ENCODE measurements at places on chromosomes 12 and 14.

DNA sequence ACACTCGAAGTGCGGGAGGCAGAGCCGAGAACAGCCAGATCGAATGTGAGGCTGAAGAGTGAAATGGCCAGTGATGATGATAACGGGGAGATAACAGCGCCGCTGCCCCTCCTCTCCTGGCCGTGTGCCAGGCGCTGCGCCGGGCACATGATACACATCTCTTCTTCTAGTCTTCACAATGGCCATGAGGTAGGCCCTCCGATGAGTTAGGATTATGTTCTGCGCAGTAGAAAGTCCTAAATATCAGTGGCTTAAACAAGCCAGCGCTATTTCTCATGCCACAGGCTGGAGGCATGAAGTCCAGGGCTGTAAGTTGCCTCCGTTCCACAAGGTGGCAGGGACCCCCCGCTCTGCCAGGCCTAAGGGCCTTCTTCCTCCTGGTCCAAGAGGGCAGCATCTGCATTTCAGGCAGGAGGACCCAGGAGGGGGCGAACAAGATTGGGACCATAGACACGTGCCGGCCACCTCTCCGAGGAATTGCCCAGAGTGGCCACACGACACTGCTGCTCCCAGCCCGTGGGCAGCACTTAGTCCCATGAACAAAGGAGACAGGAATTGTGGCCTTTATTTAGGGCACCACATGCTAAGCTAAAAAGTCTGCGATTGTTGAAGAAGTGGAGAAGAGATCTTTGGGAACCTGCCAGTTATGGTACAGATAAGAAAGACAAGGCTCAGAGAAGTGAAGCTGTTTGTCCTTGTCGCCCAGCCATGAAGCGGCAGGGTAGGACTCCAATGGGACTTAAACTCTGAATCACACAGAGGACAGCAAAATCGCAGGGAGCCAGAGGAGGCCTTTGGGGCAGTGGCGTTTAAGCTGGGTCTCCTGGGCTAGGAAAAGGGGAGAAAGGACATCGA lies 10.9 kb upstream of the HVCN1 start:
- DNase-seq: no peak

DNA sequence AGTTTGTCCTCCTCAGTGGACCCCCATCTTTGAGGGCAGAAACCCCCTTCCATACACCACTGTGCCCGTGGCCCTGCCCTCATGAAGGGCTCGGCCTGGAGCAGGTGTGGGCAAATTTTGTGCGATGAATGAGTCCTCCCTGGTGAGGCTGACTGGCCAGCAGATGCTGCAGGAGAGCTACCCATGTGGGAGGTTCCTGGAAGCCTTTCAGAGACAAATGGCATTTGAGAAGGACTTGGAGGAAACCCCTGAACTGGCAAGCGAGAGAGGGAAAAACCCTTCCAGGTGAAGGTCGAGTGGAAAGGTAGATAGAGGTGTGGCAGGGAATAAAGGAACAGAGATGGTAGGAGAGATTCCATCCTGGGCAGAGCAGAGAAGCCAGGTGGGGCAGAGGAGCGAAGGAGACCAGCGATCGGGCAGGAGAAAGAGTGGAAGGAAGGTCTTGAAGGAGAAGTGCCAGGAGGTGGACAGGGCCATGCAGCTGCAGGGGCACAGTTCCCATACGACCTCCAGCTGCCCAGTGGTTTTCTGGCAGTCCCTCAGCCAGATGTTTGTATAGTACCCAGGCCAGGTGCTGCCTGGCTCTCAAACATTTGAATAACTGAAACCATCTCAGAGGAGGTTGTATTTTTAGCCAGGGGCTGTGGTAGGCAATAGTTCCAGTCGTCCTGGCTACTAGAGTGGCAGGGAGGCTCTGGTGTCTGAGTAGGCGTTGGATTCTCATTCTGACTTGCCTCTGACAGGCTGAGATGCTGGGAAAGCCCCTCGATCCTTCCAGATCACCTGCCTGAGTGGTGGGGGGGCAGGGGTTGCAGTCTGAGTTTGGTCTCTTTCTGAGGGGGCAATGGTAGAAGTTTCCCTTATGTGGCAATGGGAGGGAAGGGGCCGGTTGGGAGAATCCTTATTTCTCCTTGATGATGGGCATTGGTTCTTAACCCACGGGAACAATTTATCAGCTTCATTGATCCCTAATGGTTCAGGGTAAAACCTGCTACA lies 40.1 kb downstream of the FBXL14 start:
- DNase-seq: no peak

DNA sequence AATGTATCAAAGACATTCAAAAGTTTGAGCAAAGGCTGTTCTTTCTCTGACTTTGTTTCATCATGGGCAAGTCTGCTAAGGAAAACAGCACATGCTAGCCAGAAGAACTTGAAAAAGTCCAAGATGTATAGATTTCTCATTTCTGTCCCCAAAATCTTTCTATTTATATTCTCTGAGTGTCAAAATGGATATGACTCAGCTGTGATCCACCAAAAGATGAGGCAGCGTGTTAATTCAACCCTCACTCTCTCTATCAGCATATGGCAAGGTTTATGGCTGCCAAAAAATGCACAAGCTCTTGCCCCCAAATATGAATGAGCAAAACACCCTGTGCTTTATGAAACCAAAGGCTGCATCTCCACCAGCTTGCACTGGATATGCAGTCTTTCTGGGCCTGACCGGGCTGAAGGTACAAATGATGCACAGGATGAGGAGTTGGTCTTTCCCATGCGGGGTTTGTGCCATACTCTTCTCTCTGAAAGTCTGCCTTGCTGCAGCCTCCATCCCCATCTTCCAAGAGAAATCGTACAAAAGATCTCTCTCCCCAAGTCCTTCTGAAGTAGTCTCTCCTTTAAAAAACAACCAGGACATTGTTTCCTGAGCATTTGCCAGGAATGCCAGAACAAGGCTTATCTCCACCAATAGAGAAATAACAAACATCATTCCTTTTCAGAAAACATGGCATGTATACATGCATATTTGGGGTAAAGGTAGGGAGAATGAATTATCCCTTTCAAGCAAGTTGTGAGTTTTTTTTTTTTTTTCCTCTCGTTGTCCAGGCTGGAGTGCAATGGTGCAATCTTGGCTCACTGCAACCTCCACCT lies 203.4 kb downstream of the TMX1 start:
- DNase-seq: no peak

GRCh38 chr14:69231486-69231885 lies 28.5 kb upstream of the GALNT16 start:
- no peak for DNase-seq

DNA sequence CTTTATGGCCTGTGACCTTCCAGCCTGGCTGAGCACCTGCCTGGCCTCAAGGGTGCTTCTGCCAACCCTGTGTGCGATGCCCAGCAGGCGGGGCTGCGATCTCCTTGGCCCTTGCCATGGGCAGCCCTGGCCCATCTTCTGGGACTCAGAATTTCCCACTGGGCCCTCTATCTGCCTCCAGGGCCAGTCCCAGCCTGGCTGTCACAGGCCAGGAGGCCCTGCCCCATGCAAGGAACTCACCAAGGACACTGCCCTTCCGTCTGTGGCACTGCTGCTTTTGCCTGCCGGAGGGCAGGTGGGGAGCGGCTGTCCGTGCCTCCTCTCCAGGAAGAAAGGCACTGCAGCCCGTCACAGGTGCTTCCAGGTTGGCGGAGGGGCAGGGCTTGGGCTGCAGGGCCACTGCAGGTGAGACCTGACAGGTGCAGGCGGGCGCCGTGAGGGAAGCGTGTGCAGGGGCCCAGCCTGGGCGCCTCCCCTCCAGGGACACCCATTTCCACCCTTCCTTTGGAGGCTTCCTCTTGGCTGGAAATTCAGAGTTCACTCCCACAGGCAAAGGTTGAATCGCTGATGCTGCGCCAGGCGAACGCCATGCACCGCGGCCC lies 177.8 kb downstream of the KIF26A start:
- DNase-seq: no peak

DNA sequence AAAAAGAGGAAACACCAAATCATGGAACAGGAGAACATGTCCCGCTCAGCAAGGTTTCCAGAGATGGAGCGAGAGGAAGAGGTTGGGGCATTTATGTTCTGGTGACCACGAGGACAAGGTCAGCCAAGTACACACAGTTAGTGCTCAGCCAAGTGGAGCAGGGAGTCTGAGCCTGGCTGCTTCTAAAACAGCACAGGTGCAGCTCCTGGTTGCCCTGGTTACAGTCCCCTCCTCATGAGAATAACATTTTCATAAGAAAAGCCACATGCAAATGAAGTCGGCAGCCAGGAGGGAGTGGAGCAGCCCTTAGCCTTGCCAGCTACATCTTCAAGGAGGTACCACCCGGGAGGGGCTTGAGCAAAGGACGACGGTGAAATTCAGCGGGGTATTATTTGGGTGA lies 81.8 kb downstream of the NOS1 start:
- DNase-seq: no peak

DNA sequence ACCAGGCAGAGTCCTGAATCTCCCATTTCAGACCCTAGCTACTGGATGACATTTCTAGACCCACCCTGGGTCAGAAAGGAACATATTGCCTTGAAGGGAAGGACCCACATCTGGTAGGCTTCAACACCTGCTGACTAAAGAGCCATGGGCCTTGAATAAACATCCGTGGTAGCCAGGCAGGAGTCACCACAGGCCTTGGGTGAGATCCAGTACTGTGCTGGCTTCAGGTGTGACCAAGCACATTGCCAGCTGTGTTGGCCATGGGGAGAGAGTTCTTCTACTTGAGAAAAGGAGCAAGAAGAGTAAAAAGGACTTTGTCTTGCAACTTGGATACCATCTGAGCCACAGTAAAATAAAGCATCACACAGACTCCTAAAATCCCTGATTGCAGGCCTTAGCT lies 332.6 kb downstream of the SLC16A7 start:
- no peak for DNase-seq

GRCh38 chr12:132121283-132121682 lies 22.8 kb downstream of the DDX51 start:
- DNase-seq: no peak

- no peak for DNase-seq
Measured at GRCh38 chr14:65993996-65994395, 492.2 kb upstream of the CCDC196 start.

DNA sequence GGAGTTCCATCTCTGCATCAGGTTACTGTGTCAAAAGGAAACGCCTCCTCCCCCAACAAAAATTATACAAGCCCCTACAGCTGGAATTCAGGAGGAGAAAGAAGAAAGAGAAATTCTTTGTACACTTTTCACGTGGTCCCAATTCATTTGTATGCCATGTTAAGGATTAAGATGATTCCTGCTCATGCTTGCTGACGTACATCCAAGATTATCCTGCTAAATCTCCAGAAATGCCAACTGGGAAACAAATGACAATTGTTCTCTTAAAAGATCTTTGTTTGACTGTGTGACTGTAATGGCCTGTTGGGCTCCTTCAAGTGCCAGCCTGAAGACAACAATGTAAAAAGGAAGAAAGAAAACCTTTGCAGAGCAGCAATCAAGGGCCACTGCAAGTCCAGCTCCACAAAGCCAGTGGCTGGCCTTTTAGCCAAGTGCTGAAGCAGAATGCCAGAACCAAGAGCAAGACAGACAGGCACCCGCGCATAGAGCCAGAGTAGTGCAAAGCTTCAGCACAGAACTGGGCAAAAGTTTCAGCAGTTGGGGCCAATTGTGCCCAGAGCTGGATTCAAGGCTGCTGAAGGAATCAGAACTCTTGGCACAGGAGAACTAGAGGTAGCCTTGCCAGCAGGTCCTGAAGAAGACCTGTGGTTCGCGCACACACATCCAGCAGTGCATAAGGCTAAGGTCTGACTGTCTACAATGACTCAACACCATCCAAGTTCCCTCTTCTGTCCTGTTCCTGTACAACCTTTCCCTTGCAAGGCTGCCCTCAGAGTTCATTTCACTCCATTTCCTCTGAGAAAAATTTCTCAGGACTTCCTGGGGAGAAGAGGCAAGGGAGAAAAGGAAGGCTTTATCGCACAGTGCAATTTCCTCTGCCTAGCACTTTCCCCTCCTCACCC lies 209.7 kb upstream of the BMP4 start:
- DNase-seq: no peak

GRCh38 chr14:101776344-101776743 lies 14.8 kb downstream of the PPP2R5C start:
- DNase-seq: no peak

- no peak for DNase-seq
Measured at GRCh38 chr14:94893411-94894160, 123.7 kb upstream of the GSC start.

DNA sequence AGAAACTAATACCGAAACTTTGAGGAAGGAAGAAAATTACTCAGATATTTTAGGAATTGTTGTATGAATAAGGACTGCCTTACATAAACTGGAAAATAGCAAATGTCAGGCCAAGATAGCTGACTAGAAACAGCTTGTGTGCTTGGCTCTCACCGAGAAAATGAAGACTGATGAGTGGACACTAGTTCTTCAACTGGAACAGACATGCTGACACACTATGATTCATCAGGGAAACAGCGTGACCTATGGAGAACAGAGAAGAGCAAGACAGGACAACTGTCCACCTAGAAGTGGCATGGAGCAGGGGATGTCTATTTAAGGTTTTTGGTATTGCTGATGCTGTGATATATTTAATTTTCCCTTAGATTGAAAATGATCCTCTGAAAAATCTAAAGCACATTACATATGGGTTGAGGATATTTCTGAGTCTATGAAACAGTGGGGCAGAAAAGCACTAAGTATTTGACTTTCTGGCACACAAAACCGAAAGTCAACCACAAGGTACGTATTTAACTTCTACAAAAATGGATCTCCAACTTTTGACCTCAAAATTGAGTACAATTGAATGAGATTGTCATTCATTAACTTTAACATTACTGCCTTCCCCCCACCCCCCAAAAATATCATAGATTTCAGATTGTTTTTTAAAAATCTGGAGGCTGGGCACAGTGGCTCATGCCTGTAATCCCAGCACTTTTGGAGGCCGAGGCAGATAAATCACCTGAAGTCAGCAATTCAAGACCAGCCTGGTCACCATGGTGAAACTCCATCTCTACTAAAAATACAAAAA lies 863.2 kb downstream of the LRFN5 start:
- no peak for DNase-seq

GRCh38 chr14:100532154-100532861 lies 54.9 kb downstream of the BEGAIN start:
- DNase-seq: no peak

GRCh38 chr14:30373526-30373925 lies 185.4 kb upstream of the G2E3 start:
- no peak for DNase-seq

GRCh38 chr14:89452281-89452680 lies 35.2 kb upstream of the FOXN3 start:
- no peak for DNase-seq

DNA sequence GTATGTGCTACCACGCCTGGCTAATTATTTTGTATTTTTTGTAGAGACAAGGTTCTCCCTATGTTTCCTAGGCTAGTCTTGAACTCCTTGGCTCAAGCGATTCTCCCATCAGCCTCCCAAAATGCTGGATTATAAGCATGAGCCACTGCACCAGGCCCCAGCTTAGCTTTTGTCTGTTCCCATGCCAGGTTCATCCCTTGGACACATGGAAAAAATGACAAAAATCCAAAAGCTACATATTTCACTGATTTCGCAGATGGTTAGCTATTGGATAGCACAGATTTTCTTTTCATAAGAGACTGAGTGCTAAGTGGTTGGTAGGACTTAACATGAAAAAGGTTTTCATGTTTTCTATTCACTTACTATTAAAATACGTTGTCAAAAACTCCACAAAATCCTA lies 286.6 kb upstream of the KITLG start:
- no peak for DNase-seq
